ENCODE measurements at places on chromosomes 7 and 10. TPM values are rescaled to one million over a fixed set of nuclear protein-coding genes. Genes with fewer than 3 reads are reported as not detected.
A peak's percentile ranks its signal among the peaks of the same experiment; 100 is the strongest.

FBXL13 gene
- total RNA-seq, result 0.26 TPM

ZNF488 gene
- 0.13 TPM for total RNA-seq

OR2A12 gene
- total RNA-seq, result not detected

- peak; percentile 81 for DNase-seq
Measured at GRCh38 chr10:92846854-92847201, 1.5 kb upstream of the EXOC6 start.

DNA sequence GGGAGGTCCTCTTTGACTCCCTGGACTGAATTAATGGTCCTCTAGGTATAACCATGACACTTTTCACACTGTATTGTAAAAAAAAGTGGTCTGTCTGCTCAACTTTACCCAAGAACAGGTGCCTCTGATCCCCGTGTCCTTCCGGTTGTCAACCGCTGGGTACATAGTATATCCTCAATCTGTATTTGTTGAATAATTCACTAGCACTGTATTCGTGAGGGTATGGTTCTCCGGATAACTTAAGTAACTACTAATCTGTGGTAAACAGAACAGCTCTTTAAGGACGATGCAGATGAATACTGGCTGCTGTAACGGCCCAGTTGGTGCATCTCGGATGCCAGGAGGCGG lies 472 bp upstream of the ADAM22 start:
- DNase-seq, result no peak

DNA sequence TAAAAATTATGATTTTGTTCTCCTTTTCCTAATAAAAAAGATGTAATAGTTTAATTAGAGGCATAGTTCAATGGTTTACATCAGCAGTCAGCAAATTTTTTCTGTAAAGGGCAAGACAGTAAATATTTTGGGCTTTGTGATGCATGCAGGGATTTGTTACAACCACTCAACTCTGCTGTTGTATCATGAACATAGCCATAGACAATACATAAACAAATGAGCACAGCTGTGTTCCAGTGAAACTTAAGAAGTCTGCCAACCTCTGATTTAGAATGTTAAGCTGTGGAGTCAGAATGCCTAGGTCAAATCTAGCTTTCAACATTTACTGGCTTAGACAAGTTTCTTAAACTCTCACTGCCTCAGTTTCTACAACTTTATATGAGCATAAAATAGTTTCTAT lies 31.6 kb downstream of the ASZ1 start:
- DNase-seq, result no peak

- DNase-seq, result no peak
Measured at GRCh38 chr10:124346831-124347230, 71.9 kb downstream of the OAT start.

All from bronchial epithelial cell (primary cell).